H54 (cell line): ENCODE measurements at places on chromosomes 12 and 14.

GRCh38 chr14:93943930-93944329 is 16.8 kb downstream of the FAM181A start:
- no peak for DNase-seq

DNA sequence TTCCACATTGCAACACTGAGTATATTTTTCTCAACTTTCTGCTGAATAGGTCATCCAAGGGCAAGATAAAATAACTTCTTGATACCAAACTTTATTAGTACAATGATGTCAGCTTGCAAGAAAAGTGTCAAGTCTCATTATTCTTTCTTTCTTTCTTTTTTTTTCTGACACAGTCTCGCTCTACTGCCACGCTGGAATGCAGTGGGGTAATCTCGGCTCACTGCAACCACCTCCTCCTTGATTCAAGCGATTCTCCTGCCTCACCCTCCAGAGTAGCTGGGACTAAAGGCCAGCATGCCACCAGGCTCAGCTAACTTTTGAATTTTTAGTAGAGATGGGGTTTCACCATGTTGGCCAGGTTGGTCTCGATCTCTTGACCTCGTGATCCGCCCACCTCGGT is 523.4 kb downstream of the FSCB start:
- DNase-seq = no peak

- no peak for DNase-seq
Measured at GRCh38 chr12:95417372-95417771, 56.6 kb upstream of the METAP2 start.

- no peak for DNase-seq
Measured at GRCh38 chr12:55789171-55789570, 28.4 kb downstream of the SARNP start.

GRCh38 chr12:772056-772697 is 19.8 kb downstream of the WNK1 start:
- DNase-seq = no peak

- DNase-seq = no peak
Measured at GRCh38 chr14:90545382-90545781, 148.6 kb downstream of the CALM1 start.

GRCh38 chr14:83342590-83342989 is 1808.9 kb upstream of the SEL1L start:
- DNase-seq = no peak

DNA sequence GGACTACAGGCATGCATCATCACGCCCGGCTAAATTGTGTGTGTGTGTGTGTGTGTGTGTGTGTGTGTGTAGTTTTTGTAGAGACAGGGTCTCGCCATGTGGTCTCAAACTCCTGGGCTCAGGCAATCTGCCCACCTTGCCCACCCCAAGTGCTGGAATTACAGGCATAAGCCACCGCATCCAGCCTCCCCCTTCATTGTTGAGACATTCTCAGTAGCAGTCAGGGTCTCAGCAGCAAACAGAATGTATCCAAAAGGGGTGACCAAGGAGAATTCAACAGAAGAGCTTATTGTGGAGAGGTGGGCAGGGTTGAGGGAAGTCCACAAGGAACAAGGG is 37.3 kb upstream of the PLEKHG6 start:
- no peak for DNase-seq

GRCh38 chr12:80884651-80885050 is 53.1 kb downstream of the LIN7A start:
- DNase-seq = no peak

GRCh38 chr14:95467657-95468056 is 48.8 kb downstream of the SYNE3 start:
- no peak for DNase-seq

- DNase-seq = no peak
Measured at GRCh38 chr12:42539696-42540095, 49.9 kb downstream of the PRICKLE1 start.

DNA sequence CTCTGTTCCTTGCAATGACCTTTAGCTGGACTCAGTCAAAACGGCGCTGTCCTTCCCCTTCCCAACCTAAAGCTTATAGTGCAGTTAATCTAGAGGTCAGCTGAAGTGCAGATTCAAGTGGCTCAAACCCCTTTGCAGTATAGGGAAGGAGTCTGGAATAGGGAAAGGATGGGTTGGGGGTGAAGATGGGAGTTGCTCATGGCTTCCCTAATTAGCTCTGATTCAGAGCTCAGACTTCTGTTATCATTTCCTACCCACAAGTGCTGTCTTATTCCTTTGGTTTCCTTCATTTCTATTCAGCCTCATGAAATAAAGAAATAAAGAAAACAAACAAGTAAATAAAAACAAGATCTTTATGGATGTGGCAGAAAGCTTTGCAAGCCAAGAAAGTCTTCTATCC is 264.0 kb upstream of the HMGA2 start:
- DNase-seq = no peak

DNA sequence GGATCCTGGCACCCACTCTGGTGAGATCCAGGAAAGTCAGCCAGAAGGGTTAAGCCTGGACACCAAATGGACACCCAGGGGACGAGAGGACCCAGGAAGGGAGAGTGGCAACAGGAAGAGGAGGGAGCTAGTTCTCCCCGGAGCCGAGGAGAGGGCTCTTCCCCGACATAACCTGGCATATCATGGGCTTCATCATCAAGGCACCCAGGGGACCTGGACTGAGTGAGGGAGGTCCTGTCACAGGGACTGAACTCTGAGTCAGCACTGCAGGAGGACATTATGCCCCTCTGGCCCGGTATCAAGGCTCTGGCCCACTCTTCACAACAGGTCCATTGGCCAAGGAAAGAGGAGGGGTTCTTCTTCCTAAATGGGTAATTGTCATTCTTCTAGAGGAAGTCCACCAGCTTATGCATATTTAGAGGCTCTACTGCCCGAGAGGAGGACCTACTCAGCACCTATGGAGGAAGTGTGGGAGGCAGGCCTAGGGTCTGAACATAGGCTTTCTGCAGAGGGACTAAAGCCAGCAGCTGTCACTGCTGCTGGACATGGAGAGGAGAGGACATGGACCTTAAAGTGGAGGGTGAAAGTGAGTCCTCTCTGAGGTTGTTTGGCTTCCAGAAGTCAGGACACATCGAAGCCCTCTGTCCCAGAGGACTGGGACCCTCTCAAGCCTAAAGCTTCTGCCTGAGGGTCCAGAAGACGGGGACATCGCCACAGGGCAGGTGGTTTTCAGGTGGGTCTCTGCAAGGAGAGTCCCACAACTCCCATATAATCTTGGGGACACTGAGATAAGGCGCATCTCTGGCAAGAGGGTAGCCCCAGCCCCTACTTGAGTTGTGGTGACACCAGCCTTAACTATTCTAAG is 18.6 kb downstream of the ISCA2 start:
- no peak for DNase-seq

GRCh38 chr14:52377940-52378339 is 63.8 kb downstream of the PTGER2 start:
- DNase-seq = no peak

DNA sequence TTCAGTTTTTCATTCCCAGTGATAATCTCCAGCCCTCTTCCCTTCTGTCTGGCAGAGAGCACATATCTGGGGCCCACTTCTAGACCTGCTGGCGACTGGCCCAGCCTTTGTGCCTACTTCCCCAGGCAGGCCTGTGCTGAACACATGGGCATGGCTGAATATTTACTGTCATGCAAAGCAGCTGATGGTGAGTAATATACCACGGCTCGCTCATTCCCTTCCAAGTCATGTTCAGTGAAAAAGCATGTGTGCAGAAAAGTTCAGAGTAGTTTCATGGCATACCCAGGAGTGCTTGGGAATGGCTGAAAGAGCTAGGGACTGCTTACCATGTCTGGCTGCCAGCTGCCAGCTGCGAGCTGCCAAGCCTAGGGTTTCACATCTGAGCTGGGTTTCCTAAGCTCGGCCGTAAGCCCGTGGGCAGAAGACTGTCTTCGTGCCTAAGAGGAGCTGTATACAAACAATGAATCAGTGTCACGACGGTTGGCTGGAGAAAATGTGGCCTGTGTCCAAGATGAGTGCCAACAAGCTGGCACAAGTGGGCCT is 179.9 kb upstream of the PELI2 start:
- no peak for DNase-seq

DNA sequence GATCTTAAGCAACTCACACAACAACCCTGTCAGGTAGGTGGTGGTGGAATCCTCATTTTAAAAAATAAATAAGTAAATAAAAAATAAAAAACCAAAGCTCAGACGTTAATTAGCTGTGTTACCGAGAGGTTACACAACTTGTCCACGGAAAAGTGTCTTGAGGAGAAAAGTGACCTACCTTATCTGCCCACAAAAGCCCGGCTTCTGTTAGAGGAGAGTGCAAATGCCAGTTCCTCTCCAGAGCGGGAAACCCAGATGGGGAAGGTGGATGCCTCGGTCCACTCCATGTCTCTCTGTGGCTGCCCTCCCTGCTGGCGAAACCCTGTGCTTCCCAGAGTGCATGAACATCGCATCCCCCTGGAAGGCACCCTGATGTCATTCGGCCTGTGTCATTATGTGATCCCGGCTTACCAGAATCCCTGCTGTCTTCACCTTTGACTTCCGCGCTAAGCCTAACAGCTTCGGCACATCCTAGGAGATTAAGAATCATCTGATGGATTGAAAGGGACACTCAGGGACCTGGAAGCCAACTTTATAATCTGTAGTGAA is 6.4 kb downstream of the MLXIP start:
- DNase-seq = no peak

GRCh38 chr14:20682127-20682434 is 2.3 kb upstream of the RNASE4 start:
- no peak for DNase-seq

- DNase-seq = no peak
Measured at GRCh38 chr12:71300772-71301675, 138.6 kb upstream of the LGR5 start.

DNA sequence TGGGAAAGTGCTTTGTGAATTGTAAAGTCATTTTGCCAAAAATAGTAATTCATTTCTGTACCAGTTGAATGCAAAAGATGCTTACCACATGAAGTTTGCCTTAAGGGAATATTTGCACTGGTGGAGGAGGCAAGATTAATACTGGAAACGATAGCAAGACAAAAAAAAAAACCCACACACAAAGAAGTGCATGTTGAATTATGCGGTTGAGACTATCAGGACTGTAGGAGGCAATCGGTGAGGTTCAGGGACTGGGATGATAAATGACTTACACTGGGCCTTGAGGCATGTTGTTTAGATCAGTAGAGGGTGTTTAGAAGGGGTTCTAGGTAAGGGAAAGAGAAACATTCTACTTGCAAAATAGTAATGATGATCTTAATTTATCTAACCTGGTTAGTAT is 142.2 kb upstream of the HMGA2 start:
- no peak for DNase-seq

DNA sequence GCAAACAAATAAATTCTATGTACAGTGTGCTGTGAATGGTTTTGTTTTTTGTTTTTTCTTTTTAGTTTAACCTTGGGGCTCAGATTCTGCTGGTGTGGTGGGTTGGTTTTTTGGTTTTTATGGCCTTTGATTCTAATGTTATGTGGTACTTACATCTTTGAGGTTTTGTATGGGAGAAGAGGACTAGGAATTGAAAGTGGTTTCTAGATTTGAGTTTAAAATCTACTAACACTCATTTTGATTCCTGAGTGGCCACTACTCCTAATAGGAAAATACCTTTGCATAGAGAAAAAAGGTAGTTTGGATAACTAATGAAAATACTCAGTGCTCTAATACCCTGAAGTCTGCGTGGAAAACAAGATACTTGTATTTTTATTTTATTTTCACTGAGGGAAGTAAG is 137.7 kb downstream of the MON2 start:
- DNase-seq = no peak

DNA sequence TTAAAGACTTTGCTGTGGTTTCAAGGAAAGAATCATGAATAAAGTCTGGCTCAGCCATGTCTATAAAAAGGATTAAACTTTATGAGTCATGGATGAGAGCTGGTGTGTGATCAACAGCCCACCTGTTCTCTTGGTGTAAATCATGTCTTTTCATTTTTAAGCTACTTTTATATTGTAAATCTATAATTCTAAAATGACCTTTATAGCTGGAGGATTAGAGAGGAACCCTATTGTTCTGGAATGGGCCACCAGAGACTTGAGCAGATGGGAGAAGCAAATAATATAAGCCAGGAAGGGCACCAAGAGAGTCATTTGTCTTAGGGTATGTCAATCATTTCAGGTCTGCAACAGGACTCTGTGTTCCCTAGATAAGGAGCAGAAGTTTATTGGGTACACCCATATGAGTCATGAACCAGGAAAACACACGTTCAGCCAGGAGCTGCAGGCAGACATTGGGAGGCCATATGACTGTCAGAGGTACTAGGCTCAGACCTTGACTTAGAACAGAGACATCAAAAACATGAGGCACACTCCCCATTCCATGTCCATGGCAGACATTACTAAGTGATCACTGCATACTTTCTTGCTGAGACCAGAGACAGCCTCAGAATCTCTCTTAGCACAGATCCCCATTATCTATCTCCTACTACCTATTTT is 49.3 kb downstream of the NDUFA12 start:
- DNase-seq = peak; percentile 20

DNA sequence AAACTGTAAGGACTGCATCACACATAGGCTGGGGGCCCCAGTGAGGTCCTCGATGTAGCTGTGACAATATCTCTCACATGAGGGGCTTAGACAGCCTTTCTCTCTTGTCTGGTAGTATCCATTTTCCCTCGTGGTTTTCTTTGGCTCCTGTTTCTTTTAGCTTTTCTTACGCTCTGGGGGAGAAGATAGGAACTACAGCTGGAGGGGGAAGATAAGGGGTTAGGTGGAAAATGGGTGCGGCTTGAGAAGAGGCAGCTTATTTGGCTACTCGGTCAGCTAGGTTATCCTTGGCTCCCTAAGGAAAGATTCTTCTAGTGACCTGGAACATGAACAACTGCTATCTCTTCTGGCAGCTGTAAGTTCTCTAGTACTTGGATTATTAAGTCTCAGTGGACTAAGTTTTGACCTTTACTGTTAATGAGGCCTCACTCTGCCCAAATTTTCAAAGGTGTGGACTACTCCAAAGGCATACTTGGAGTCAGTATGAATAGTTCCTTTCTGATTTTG is 28.7 kb upstream of the CPNE8 start:
- DNase-seq = no peak

- DNase-seq = no peak
Measured at GRCh38 chr12:121592320-121592719, 11.5 kb upstream of the KDM2B start.

GRCh38 chr12:67410246-67410645 is 141.1 kb downstream of the CAND1 start:
- no peak for DNase-seq

GRCh38 chr14:51872396-51872795 is 12.0 kb downstream of the GNG2 start:
- no peak for DNase-seq
